ENCODE measurements at places on chromosomes 2 and 18.

DNA sequence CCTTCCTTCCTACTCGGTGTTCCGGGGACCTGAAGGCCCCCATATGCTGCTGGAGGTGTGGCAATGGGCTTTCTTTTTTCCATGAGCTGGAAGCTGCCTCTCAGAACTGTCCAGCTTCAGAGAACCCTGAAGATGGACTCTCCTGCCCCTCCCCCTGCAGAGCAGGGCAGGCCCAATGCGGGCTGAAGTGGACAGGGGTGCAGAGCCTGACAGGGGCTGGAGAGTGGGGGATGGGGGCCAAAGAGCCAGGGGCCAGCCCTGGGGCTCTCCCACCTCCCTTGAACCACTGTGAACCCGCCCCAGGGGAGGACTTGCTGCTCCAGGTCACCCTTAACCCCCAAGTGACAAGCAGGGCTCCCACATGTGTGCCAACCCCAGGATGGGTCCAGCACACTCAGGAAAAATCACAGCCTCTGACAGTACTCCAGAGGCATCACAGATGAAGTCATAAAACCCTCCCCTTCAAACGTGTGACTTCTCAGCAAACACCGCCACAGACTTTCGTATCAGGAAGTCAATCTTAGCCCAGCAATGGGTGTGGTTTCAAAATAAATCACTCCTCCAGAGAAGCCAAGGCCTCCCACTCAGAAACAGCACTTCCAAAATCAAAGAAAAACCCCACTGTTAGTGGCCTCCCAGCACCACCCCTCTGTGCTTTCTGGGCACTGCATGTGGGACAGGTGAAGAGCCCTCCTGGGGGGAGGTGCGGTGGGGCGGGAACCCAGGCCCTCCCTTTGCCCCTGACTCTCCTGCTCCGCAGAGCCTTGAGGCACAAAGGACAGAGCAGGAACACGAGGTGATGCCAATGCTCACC is 135.8 kb downstream of the HDAC4 start:
- peak; percentile 79 for DNase-seq

DNA sequence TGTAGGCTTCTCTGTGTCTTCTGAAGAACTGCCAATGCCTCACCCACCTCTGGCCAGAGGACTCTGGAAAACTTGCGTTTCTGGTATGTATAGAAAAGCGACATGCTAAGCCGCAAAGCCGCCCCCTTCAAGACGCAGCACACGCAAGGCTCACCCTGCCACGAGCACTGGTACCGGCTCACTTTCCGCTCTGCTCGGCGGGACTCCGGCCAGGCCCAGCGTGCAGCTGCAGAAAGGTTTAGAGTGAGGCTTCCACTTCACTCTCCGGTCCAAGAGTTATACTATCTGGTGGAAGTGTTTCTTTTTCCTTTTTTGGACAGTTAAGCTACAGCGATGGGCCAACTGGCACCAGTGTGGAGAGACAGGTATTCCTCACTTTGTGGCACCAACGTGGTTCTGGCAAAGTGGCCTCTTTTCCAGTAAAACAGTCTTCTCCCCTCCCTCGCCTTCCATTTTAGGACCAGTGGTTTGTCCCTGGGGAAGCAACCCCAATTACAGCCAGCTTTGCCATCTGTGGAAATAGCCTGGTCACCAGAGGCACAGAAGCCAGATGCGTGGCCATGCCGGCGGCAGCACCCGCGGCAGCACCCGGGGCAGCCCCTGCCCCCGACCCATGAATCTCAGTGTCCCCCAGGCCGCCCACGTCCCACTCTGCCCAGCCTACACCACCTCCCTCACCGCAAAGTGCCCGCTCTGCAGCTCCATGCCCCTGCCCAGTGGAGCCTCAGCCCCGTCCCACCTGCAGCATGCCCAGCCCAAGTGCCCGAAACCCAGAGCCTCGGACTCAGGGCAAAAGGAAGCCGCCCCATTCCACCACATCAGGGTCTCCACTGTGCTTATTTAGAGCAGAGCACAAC is 91.6 kb upstream of the CTDP1 start:
- DNase-seq, result no peak

- DNase-seq, result peak; percentile 8
Observed at GRCh38 chr2:122627388-122627787, 871.9 kb downstream of the TSN start.

- peak; percentile 44 for DNase-seq
Observed at GRCh38 chr2:71069376-71069775, 928 bp downstream of the NAGK start.

- no peak for DNase-seq
Observed at GRCh38 chr18:67135981-67136380, 380.5 kb downstream of the DSEL start.

- no peak for DNase-seq
Observed at GRCh38 chr2:240638512-240639160, 13.4 kb downstream of the GPR35 start.

GRCh38 chr2:133522204-133522603 is 46.1 kb downstream of the NCKAP5 start:
- DNase-seq, result no peak

DNA sequence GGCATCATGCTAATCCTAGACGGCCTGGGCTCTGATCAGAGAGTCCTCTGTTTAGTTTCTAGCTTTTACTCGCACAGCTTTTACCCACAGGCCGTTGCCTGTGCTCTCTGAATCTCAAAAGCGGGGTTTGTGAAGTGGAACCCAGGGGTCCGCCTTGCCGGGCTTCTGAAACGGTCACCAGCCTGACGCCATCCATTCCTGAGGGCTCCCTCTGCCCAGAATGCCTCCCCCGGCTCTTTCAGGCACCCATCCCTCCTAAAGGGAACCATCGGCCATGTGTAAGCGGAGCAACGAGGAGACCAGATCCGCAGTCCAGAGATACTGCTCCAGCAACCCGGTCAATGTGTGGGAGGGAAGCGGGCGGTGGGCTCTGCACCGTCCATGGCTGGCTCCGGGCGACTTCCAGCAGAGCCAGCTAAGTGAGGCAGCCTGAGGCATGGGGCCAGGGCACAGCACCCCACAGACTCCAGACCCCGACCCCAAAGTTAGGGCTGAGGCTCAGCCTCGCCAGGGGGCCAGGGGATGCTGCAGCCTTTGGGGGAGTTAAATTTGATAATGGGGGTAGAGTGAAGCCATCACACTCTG is 28.8 kb downstream of the SALL3 start:
- DNase-seq, result no peak

Data from fibroblast of skin of scalp (primary cell).